NCI-H1417 (cell line): ENCODE measurements at places on chromosomes 6 and 20.
A peak's percentile ranks its signal among the peaks of the same experiment; 100 is the strongest.

- DNase-seq: no peak
These were observed 21.0 kb downstream of the ABCF1 start for GRCh38 chr6:30592287-30592686.

- DNase-seq: no peak
These were observed 472.9 kb downstream of the C6orf118 start for GRCh38 chr6:164836486-164836885.

- DNase-seq: no peak
These were observed 316.0 kb downstream of the CLIC5 start for GRCh38 chr6:45699663-45700062.

DNA sequence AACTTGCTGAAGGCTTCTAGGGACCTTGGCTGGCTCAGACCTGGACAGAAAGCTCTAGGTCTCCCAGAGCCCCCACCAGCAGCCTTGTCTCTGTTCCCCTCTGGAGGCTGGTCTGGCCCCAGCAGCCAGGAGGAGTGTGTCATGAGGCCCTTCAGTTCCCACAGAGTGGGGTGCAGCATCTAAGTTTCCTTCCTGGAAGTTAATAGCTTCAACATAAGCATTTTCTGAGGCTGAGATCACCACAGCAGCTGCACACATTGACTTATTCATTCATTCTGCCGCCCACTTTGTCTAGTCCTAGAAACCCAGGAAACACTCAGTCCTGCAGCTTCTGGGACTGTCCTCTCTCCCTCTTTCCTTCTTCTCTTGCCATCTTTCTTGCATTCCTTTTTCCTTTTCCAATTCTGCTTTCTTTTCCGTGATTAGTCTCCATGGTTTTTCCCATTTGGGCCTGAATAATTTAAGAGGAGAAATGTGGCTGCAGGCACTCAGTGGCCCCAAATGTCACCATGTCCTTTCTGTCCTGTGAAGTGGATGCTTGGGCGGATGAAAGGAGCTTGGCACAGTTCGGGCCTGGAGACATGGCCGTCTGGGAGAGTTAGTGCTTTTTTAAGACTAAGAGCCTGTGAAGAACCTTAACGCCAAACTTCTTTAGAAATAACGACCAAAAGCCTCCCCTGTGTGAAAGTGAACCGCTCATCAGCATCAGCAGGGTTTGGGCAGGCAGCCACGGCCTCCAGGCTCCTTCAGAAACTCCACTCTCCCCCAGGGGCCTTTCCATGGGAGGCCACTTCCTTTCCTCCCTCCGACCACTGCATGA lies 31.0 kb upstream of the PCMTD2 start:
- no peak for DNase-seq

DNA sequence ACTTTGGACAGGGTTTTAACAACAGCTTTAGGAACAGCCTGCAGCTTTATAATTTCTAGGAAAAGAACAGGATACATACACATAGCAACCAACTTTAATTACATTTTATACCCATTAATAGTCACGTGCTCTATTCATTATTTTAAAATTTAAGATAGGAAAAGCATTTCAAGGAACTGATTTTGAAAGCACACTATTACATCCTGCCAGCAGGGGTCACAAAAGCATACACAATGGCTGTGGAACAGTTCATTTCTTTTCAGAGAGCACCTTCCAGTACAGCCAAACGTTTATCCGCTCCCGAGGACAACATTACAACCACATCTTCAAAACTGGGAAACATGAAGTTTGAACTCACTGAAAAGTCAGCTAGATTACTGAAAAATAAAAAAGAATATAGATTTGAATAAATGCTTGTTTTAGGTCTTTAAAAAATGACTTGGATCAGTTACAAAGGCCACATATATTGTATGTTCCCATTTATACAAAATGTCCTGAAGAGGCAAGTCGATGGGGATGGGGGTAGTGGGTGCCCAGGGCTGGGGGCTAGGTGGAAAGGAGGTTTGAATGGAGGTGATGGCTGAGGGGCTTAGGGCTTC lies 104.6 kb upstream of the EXOC2 start:
- DNase-seq: peak; percentile 41

DNA sequence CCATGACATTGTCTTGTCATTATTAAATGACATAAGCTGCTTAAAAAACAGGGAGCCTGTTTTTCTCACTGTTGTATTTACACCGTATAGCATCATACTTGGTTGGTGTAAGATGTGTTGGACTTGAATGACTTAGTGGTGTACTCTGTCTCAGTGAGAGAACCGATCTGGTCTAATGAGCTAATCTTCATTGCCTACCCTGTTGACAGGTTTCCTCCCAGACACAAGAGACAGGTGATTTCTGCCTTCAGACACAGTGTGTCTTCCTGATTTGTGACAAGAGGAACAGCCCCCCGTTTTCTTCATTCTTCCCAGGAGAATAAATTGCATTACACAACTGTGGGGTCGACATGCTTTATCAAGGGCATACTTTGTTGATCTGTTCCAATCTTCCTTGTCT lies 137.2 kb upstream of the ID4 start:
- no peak for DNase-seq

DNA sequence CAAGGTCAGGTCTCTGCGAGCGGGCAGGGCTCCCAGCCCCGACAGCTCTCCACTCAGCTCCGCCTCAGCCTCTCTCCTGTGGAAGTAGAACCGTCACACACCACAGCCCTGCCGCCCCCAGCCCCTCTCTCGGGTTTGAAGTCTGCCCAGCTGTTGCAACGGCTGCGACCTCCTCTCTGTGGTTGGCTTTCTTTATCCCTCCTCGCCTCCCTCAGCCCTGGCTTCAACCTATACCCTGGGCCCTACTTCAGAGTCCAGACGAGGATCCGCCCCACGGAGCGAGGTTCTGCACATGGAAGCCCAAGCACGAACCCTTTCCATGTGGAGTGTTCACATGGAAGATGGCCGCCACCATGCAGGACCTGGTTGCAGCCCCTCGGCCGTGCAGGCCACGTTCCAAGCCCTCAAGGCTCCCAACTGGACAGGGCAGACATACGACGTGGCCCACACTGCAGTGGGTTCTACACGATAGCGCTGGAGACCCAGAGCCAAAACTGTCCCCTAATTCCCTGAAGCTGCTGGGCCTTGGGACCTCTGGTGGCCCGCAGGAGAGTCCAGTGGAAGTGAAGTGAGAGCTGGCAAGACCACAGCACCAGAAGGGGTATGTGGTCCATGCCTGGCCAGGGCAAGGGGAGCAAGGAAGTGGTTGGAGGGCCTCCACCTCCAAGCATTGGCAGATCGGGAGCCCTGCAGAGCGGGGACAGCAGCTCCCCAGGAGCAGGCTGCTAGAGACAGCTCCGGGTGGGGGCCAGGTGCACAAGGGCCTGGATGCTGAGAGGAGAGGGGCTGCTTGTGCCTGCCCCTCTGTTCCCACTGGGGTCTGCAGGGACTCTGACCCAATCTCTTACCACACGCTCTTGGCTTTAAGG lies 69.8 kb downstream of the GINS1 start:
- no peak for DNase-seq

DNA sequence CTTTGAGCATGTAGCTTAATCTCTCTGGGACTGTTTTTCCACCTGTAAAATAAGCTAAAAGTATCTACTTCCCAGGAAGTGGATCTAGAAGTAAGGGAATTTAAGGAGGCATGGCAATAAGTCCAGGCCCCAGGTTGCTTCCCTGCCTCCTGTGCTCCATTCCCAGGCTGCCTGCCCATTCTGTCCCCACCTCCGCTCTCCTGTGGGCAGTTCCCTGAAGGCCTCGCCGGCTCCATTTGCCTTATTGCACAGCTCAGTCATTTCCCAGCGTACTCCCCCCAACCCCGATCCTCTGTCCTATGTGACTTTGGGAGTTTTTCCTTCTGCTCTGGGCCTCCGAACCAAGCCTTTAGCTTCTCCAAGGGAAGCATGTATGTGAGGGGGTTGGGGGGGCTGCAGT lies 4.6 kb downstream of the SLC29A1 start:
- no peak for DNase-seq

- peak; percentile 34 for DNase-seq
These were observed 336.9 kb downstream of the CD83 start for GRCh38 chr6:14454473-14454775.

DNA sequence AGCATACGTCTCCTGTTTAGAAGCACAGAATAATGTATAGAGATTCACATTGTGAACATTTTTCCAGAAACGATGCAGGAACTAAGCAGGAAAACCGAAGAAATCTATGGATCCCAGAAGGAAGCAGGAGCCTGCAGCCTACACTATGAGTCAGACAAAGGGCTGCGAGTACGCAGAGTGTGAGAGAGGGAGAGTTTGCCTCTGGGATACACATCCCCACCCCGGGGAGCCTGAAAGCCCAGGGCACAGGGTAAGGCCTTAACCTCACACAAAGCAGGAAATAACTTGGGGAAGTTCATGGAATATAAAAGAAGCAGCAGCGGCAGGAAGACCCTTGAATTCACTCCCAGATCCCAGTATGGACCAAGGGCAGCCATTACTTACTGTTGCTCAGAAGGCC lies 842.1 kb upstream of the MANEA start:
- DNase-seq: no peak

GRCh38 chr6:40762981-40763380 lies 175.8 kb upstream of the LRFN2 start:
- DNase-seq: no peak

- DNase-seq: no peak
These were observed 45.2 kb downstream of the AKIRIN2 start for GRCh38 chr6:87656857-87657256.

DNA sequence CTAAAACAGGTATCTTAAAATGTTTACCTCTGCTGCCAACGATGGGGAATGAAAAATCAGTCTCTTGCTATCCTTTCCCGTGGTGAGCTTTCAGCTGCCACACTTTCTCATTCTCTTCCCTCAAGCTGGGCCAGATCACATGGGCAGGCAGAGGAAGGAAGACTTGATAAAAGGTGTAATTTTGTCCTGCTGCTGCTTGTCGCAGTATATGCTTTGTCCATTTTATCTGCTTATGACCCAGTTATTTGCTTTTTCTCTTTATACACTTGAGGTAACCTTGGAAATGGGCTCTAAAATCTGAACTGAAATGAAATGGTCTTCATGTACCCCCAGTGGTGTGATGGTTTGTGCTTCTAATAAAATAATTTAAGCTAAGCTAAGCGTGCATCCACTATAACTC lies 695.9 kb upstream of the FLRT3 start:
- no peak for DNase-seq

- DNase-seq: no peak
These were observed 16.8 kb downstream of the TNFRSF21 start for GRCh38 chr6:47292944-47293343.

- no peak for DNase-seq
These were observed 215.6 kb downstream of the FOXC1 start for GRCh38 chr6:1825277-1825676.

- DNase-seq: no peak
These were observed 50.9 kb downstream of the SNRNP48 start for GRCh38 chr6:7640607-7641577.

DNA sequence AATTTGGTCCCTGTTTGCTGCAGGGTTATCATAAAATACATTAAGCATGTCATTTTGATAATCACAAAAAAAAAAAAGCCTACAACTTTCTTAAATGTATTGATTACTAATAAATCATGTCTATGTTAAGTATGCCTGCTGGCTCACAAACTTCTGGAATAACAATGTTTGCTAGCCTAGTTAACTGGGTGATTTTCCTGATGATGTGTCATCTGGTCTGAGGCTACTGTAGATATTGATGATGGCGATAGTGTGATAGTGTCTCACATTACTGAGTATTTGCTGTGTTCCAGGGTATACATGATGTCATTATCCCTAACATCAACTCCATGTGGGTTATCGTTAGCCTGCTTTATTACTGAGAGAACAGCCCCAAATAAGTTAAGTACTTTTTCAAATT lies 86.2 kb upstream of the VSTM2L start:
- no peak for DNase-seq

GRCh38 chr6:149320796-149321195 lies 3.3 kb downstream of the TAB2 start:
- no peak for DNase-seq

DNA sequence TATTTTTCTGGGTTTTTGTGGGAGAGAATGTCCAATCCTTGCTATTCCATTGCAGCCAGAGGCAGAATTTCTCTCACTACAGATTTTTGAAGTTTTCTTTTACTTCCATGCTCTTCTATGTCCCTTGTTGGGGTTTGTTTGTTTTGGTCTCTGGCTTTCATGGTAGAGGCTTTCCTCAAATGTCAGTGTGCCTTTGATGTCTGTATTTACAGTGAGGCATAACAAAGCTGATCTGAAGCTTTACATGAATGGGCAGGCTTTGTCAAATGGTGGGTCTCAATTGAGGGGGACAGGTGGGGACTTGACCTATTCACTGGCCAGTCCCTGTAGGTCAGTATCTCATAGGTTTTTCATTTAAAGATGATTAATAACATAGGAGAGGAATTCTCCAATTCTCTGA lies 8.6 kb upstream of the CARMIL1 start:
- peak; percentile 5 for DNase-seq

- no peak for DNase-seq
These were observed 12.4 kb downstream of the HTR1E start for GRCh38 chr6:86949771-86950170.

DNA sequence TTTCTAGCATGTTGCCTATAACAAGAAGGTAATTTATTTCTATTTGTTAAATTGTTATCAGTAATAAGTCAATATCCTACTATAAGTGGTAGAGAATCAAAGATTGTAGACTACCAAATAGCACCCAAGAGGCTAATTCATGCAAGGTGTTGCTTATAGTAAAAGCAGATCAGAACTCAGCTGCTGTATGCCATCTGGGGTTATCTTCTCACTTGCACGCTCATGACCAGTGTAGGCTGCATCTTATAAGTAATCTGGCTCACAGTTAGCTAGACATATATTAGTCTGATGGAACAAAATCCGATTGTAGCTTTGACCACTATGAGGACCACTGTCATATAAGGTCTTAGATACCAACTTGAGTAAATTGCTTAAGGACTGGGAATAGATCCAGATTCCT lies 17.0 kb downstream of the TOP1 start:
- no peak for DNase-seq
